ENCODE measurements at places on chromosomes 12 and 14. TPM values are rescaled to one million over a fixed set of nuclear protein-coding genes. Genes with fewer than 3 reads are reported as not detected.

The FAM90A1 gene
- 1.5 TPM for polyA plus RNA-seq

The SERPINA12 gene
- polyA plus RNA-seq = 0.37 TPM

The GALNT9 gene
- 8.0 TPM for polyA plus RNA-seq

The JAG2 gene
- polyA plus RNA-seq = 8.6 TPM

The RERGL gene
- 13.5 TPM for polyA plus RNA-seq

The RTL1 gene
- 0.09 TPM for polyA plus RNA-seq

The C12orf54 gene
- not detected for polyA plus RNA-seq
